Stimulated activated CD8-positive, alpha-beta memory T cell treated with anti-CD3 and anti-CD28 coated beads, Interleukin-4, amount 100 ng/mL, for 4 hours (primary cell): ENCODE measurements at places on chromosomes 2 and 18.

DNA sequence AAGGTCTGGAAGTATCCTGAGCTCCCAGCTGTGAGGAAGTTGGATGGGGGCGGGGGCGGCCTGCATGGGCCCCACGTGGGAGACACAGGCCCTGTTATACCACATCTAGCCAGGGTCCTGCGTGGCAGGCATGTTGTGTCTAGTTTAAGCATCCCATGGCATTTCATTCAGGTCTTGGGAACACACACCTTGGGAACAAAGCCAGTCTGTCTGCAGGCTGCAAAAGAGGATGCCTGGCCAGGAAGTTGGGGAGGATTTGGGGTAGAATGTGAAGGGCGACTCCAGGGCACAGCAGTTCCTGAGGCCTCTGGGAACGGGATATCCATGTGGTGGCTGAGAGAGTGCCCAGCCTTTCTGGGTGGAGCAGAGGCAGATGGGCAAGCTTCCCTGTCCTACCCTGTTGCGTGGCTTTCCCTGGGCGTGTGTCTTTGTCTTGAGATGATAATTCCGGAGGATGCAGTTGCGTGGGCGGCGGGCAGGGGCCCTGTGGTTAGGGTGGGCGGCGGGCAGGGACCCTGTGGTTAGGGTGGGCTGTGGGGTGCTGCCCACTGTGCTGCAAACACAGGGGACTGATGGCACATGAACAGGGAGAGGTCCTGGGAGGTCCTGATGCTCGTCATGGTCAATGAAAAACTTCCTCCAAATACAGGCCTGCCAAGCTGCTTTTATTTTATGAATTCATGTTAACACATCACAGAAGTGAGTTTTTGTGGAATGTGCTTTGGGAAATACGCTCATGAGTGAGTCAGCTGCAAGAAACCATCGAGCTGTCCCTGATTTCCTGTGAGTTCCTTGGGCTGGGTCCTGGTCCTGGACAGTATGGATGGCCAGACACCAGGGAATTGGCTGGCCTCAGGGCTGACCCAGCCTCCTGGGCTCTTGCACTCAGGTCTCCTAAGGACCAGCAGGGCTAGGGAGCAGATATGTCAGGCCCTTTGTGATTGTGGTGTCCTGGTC, 90.0 kb upstream of the HS6ST1 start:
- no peak for DNase-seq

- DNase-seq = no peak
These were observed 118.6 kb downstream of the INHBB start for GRCh38 chr2:120464448-120464931.

DNA sequence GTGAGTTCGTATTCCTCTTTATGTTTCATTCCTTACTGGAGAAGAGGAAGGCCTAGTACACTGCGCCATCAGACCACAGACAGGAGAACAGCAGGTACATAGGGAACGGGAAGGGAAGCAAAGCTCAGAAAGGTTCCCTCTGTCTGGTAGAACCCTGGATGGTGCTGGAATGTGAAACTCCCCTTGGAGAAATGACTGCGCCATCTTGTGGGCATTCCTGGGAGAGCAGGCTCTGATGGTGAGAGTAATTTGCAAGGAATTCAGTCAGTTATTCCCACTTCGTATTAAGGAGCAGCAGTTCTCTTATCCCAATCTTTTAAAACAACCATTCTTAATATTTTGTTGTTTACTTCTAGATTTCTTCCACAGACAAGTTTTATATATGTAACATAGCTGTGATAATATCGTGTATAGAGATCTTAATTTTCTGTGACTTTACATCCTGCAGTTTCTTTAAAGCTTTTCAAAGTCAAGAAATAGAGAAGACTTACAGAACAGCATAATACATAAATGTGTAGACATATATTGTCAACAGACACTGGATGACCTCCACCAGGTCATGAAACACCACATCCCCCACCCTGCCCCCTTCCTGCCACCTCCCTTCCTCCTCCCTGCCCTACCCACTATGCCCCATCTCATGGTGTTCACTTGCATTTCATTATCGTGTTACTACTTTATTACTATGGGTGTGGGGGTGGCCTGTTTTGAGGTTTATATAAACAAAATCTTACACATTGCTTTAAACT, 83.9 kb downstream of the ARHGEF4 start:
- peak; percentile 49 for DNase-seq

- no peak for DNase-seq
These were observed 1.3 kb downstream of the NCAPH start for GRCh38 chr2:96336873-96337272.

- DNase-seq = no peak
These were observed 134.1 kb upstream of the SERPINE2 start for GRCh38 chr2:224173210-224173609.

GRCh38 chr2:239586651-239587310, 186.0 kb upstream of the HDAC4 start:
- DNase-seq = no peak

DNA sequence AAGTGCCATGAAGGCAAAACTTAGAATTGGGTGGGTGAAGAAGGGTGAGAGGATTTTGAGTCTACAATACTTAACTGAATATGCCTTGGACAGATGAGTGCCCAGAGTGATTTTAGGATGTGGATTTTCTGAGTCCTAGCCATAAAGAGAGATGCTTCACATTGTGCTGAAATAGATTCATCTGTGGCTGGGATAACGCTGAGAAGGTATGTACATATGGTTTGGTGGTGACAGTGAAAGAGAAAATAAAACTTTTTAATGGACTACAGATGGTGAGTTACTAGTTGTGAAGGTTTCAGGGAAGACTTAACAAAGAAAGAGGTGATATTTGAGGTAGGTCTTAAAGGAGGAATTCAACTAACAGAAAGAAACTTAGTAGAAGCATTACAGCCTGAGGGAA, 265.8 kb downstream of the AKAIN1 start:
- DNase-seq = no peak
